IMR-90 (cell line): ENCODE measurements at places on chromosomes 2 and 18. TPM values are rescaled to one million over a fixed set of nuclear protein-coding genes. Genes with fewer than 3 reads are reported as not detected.

UBXN2A gene
- 7.7 and 10.8 TPM in 2 replicates for total RNA-seq

KATNAL2 gene
- total RNA-seq = 0.90 and 1.4 TPM in 2 replicates

CABLES1 gene
- 4.7 and 5.7 TPM in 2 replicates for total RNA-seq

PRKAG3 gene
- total RNA-seq = not detected in 2 replicates

POLR1B gene
- total RNA-seq = 22.8 and 24.6 TPM in 2 replicates
